ENCODE measurements at places on chromosomes 5 and 9.
A peak's percentile ranks its signal among the peaks of the same experiment; 100 is the strongest.

GRCh38 chr9:92714016-92714415 lies 44.1 kb upstream of the IPPK start:
- DNase-seq, result no peak

- DNase-seq, result no peak
Observed at GRCh38 chr5:61995486-61995885, 310.5 kb upstream of the KIF2A start.

DNA sequence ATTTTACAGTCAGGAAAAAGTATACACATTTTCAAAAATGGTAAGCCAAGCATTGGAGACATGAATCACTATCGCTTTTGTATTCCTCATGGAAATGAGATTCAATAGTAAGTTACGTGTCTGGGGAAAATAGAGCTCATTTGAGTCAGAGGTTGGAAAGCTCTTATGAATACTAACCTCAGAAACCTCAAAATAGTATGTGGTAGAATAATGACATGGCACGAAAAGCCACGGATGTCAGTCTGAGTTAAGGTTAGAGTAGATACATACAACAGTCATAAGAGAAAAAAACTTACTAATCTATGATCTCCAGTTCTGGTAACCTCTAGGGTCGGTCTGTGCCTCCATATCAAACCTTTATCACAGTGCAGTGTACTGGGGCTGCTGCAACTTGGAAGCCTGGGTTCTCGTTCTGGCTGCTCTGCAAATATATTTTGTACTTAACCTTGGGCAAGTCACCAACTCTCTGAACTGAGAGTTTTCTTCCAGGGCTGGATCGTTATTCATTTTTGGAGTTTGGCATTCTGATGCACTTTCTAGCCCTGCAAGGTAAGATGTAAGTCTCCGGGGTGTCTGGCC lies 31.8 kb downstream of the MAP1B start:
- peak; percentile 15 for DNase-seq

DNA sequence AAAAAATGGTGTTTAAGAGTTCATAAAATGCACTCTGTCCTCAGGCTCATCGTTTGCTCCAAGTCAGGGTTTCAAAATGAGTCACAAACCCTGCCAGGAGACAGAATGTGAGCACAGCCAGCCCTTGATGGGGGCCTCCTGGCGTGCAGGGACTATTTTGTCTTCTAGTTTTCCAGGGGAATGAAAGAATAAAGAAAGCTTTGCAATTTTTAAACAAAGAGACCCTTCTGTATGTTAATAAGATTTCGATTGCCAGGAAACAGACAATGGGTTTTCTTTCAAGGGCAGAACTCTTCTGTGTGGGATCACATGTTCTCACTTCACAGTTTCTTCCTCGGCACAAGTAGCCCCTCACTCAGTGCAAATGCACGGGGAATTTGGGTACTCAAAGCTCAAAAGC lies 121.4 kb upstream of the C6 start:
- DNase-seq, result no peak

- no peak for DNase-seq
Observed at GRCh38 chr5:16987776-16988175, 51.7 kb upstream of the MYO10 start.

DNA sequence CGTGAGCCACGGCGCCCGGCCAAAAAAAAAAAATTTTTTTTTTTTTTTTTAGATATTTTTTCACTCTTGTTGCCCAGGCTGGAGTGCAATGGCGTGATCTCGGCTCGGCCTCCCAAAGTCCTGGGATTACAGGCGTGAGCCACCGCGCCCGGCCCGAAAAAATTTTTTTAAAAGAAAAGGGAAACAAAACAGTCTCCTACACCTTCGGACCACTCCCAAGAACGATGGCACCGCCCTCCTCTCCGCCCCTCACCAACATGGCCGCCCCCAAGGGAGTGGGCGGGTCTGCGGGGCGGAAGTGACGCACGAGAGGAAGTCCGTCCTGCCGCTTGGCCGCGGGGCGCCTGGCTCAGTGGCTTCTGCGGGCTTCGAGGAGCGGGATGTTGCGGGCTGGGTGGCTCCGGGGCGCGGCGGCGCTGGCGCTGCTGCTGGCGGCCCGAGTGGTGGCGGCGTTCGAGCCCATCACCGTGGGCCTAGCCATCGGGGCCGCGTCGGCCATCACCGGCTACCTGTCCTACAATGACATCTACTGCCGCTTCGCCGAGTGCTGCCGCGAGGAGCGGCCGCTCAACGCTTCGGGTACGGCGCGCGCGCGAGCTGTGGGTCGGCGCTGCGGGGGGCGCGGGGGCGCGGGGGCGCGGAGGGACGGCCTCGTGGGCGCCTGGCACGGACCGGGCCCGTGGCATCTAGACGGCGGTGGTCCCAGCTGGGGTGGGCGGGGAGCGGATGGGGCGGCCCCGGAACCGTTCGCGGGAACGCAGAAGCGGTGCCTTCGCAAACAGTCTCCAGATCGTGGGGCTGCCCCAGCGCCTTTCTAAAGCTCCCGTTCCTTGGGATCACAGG lies at the start of gene TOR1B:
Gene TOR1B (plus strand): TSS at position 352 of the 843 bp plus-strand sequence. CDS start 29 bp downstream, at position 381.
- DNase-seq, result peak; percentile 86

DNA sequence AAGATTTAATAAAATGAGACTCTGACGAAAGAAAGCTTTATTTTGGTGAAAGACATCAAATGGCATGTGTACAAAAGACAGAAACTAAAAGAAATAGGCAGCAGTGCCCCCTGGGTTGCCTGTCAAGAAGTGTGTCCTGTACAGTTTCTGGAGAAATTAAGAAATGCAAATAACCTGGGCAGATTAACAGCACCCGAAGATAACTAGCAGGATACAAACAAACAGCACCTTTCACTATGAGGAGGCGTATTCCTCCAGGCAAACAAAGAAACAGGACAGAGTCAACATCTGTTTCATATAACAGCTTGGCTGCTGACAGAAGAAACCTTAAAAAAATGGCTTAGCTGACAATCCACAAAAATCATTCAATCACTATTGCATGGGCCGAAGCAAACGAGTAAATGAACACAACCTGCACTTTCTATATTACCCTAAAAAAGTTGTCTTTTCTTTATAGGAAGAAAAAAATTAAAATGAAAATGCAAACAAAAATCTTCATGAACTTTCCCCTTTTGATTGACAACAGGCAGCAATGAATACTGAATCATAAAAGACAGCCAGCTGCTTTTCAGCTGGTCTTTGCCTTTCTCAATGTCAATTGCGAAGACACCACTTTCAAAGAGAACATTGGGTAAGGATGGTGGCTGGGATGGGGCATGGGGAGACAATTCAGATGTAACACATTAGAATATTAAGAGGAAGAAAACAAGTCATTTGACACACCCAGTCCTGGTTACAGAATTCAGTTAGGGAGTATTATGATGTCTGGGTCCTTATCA lies 162.1 kb downstream of the ARL15 start:
- no peak for DNase-seq

GRCh38 chr5:102722931-102723330 lies 32.2 kb upstream of the PAM start:
- DNase-seq, result no peak

GRCh38 chr5:29588236-29588635 lies 1605.2 kb upstream of the CDH6 start:
- no peak for DNase-seq

DNA sequence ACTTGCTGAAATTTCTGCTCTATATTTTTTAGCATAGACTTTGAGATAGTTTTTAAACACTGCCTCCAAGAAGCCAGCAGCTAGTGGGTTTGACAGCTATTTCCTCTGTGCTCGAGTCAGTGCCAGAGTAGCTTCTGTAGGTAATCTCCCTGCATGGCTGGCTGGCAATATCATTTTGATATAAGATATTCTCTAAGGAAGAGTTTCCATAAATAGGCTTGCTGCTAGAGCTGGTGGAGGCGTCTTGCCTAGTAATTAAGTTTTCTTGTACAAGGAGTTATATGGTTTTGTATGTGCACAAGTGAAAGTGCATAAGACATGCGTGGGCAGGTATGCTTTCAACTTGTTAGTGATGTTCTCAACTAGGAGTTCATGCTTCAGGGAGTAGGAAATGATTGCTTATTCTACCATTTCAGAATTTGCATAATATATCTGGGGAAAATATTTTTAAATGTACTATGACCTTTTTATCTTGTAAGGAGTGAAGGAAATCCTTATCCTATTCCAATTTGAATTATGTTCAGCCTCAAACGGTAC lies 74.1 kb upstream of the CCL21 start:
- no peak for DNase-seq

DNA sequence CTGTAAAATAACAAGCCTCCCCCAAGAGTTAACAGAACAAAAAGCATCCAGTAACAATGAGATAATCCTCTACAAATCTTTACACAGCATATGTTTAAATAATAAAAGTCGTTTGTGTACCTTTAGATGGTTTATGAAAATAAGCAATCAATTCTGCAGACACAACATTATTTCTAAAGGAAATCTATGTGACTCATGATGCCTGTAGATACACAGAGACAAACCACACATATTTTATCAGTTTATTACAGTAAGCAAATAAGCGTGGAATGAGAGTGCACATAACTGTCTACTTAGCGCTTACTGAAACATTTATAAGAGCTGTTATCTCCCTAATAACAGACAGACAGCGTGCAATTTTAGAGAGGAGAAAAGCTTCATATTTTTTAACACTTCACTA lies 243.6 kb downstream of the AP3B1 start:
- no peak for DNase-seq

GRCh38 chr9:134502809-134503211 lies 138.8 kb upstream of the COL5A1 start:
- DNase-seq, result peak; percentile 84

GRCh38 chr9:26170190-26170589 lies 491.9 kb upstream of the TUSC1 start:
- DNase-seq, result no peak

GRCh38 chr5:34057118-34057517 lies 14.1 kb upstream of the C1QTNF3 start:
- no peak for DNase-seq

- DNase-seq, result no peak
Observed at GRCh38 chr5:74865256-74865803, 857 bp downstream of the FAM169A start.

DNA sequence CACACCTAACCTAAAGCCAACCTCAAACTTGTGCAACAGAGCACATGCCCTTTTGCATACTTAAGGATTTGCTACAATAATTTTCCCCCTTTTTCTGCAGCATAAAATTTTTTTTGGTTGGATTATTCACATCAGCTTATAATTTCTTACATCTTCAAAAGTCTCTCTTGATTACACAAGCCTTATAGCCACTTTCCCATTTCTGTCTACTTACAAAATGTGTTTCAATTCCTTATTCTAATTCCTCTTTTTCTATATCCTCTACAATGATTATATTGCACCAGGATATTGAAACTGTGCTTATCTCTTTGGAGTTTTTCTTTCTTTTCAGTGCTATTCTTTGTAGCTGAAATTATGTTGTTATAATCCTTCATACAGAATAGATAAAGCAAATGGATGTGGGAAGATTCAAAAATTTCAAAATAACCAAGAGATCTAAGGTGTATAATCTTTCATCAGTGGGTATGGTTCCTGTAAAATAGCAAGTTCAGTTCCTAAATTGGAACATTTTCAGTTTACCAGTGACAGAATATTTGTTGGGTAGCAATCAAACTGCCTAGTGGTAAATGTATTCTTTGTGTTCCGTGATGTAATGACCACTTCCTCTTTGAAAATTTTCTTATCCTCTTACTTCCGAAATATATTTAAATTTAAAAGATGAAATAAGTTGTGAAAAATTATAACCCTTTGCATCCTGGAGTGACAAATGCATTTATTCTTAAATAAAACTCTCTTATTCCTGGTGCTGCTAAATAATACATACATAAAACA lies 386.8 kb upstream of the CHD1 start:
- DNase-seq, result no peak

DNA sequence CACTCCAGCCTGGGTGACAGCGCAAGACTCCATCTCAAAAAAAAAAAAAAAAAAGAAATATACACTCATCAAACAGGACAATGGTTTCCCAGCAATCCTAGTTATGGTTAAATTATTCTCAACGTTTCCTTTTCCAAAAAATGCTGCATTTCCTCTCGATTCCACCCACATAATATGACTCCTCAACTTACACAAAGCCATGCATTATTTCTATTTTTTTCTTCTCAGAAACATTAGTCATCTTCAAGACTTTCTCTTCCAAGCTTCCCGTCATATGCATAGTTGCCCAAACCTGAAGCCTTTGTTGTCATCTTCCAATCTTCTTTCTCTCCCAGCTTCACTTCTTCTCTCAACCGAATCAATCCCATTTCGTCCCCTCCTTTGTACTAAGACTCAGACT lies 61.4 kb upstream of the RANBP6 start:
- DNase-seq, result no peak

DNA sequence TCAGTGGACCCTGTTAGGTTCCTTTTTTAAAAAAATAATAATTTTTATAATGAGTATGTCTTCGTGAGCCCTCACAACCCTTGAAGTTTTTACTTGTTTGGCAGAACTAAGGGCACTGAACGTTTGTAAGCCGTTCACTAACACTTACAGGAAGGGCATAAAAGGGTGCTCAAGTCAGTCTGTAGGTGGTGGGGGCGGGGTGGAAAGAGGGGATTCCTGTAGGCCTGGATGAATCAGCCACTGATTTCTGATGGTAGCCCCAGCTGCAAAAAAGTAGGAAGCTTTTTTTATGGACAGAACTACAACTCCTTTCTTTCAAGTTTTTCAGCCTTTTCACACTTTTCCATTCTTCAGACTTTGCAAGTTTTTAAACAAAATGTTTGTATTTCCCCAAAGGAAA lies 35.8 kb downstream of the PIK3R1 start:
- DNase-seq, result no peak

- DNase-seq, result no peak
Observed at GRCh38 chr5:22111320-22111719, 741.8 kb downstream of the CDH12 start.

DNA sequence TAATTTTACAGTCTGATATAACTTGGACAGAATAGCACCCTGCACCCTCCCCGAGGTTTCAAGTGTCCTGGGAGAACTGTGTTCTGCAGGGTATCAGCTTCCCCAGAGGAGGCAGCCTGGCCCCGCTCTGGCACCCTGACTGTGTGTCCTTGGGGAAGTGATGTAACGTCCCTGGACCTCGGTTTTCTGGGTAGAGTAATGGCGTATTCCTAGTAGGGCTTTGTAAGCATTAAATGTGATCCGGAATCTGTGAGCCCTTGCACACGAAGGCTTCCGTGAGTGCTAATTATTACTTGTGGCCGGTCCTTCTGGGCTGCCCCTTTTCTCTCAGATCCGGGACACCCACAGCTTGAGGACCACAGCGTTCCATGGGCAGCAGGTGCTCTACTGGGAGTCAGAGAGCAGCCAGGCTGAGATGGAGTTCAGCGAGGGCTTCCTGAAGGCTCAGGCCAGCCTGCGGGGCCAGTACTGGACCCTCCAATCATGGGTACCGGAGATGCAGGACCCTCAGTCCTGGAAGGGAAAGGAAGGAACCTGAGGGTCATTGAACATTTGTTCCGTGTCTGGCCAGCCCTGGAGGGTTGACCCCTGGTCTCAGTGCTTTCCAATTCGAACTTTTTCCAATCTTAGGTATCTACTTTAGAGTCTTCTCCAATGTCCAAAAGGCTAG lies 1.0 kb upstream of the CACFD1 start:
- DNase-seq, result no peak

All from T1000 (cell line).